ENCODE measurements at places on chromosomes 6 and 20.

DNA sequence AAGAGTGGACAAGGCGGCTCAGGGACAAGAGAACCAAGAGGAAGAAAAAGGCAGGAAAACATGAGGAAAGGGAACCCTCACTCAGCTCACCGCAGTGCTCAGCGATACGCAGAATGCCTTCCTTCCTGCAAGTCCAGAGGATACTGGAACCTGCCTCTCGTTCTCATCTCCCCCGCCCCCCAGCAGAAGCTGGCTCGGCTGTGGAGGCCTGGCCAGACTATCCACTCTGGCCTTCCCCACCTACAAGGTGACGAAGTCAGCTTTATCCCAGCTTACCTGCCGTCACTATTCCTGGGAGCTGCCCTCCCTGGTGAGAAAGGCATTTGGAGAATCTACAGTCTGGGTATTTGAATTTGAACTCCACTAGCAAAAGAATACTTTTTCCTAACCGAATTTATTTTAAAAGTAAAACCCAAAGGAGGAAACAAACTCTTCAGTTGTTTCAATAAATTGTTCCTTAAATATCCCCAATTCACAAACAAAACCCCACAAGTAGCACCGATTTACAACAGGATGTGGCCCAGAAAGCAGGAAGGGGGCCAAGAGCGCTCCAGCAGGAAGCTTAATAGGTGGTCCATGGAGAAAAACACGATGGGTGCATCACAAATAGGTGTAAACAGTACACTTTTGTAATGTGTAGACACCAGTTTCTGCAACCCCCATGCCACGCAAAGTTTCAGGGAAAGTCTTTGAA, 2.1 kb upstream of the DIDO1 start:
- no peak for DNase-seq

DNA sequence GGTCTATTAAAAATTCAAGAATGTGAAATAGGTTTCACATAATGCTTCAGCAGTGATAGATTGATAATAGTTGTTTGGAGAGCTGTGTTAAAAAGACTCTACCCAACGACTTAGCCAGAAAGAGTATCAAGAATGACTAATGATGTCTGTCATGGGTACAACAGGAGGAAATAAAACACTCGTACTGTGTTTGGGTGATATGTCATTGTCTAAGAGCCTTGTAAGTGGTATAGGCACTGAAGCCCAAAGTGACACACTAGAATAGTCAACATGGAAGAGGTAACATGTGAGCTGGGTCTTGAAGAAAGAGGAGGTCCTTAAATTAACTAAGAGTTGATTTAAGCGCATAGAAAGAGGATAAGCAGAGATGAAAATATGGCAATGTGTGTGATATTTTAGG, 471.8 kb upstream of the MAN1A1 start:
- no peak for DNase-seq

- DNase-seq = no peak
Observed at GRCh38 chr20:9981829-9982228, 53.0 kb upstream of the ANKEF1 start.

GRCh38 chr20:24283186-24283585, 186.2 kb upstream of the SYNDIG1 start:
- no peak for DNase-seq

DNA sequence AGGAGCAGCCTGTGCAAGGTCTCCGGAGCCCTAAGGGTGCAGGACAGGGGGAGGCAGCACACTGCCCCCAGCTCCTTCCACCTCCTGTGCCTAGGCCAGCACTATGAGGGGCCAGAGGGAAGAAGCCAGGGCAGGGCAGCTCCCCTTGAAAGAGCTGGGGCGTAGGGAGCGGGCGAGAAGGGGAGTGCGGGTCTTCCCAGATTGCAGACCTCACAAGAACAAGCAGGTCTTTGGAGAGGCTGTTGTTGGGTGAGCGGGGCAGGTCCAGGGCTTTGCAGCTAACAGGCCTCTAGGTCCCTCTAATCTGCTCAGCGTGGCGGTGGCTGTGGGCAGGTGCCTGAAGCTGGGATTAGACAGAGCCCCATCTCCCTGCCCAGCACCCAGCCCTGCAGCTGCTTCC, 22.4 kb upstream of the CST1 start:
- DNase-seq = no peak

GRCh38 chr20:3248993-3249347, 10.0 kb upstream of the SLC4A11 start:
- DNase-seq = no peak

DNA sequence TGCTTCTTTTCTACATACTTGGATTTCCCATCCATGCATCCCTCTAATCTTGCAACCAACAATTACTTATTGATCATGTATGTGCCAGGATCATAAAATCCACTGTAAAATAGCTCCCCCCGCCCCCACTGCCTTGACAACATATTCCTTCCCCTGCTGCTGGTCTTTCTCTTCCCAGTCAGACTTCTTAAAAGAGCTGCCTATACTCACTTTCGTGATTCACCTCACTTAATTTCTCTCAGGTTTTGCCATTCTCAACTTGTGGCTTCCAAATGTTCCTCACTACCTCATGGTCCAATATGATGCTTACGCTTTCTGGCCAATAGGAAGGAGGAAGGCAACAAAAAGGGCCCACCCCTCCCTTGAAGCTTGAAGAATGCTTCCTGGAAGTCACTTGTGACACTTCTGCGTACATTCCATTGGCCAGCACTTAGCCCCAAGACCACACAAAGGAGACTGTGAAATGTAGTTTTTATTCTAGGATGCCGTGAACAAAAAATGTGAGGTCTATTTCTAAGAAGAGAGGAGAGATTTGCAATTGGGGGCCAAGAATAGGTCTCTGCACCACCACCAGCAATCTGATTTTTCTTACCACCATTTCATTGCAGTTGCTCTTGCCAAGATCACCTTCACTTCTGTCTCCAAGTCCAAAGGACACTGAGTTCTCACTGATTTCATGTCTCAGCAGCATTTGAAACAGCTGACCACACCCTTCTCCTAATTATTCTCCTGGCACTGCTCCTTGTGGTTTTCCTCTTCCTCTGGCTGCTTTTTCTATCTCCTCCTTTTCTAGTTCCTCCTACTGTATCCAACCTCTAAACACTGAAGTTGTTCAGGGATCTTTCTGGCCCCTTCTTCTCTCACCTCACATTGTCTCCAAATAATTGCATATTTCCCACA, 30.8 kb downstream of the CD164 start:
- DNase-seq = no peak

DNA sequence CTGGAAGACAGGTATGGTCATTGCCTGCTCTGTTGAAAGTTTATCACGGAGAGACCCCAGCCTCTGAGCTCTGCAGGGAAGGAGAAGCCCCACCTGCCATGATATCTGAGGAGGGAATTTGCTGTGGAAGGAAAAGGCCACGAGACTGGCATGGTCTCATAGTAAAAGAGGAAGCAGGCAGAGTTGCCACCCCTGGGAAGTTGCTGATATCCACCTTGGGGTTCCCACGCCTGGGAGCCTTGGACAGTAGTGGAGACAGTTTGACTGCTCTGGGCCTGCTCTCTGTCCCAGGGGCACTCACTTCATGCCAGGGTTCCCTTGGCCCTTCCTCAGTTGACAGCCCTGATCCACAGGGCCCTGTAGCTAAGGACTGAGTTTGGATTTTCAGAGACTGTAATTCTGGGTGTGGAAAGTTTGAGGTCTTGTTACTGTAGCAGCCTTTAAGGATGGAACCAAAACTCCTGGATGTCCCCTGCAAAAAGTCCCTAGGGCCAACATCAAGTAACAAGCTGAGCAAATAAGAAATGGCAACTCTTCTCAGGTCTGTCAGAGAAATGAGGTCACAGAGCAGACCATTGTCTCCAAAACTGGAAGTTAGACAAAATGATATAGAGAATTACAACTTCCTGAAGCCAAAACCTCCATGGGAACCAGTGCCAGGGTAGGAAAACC, 6.9 kb upstream of the SIRPB1 start:
- no peak for DNase-seq

DNA sequence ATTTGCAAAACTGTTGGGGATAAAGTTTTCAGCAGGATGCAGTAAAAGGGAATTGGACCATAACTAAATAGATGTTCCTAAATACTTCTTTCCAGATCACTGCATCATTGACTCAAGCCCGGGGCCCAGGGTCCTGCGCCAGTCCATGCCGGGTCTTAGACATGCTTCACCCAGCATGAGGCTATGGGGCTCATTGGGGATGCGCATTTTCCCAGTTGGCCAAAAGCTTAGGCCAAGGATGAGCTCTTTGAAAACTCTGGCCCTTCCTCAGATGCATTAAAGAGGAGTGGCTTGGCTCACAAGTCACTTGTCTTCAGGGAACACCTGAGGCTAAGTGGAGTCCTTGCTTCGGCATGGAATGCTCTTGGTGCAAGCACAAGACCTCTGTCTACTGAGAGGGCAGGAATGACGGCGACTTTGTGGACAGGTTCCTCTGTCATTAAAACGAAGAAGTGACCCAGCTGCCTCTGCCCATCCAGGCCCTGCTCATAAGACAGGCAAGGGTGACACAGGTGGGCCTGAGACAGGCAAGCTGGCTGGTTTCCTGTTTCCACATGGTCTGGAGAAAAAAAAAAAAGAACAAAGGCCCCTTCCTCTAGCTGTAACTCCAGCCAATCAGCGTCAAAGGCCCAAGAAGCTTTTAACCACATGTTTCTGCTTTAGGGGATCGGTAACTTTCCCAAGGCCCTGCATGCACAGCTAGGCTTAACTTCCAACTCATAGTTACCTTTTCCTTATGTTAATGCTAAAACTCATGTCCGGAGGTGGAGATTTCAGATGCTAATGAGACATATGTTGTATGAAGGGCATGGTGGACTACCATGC, 81.4 kb upstream of the CDH4 start:
- DNase-seq = no peak

GRCh38 chr20:7637184-7637583, 303.1 kb downstream of the HAO1 start:
- no peak for DNase-seq

DNA sequence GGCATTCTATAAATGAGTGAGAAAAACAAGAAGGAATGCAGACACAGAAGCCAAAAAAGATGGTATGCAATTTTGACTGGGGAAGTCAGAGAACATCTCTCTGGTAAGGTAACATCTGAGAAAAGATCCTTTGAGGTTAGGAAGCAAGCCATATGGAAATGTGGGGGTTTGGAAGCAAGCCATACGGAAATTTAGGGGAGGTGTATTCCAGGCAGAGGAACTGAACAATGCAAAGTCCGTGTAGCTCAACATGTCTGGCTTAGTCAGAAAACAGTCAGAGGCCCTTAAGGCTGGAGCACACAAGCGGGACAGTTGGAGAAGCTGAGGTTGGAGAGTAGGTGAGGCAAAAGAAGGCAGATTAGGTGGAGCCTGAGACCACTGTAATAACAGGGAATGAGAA, 35.3 kb downstream of the RALGAPA2 start:
- DNase-seq = no peak

DNA sequence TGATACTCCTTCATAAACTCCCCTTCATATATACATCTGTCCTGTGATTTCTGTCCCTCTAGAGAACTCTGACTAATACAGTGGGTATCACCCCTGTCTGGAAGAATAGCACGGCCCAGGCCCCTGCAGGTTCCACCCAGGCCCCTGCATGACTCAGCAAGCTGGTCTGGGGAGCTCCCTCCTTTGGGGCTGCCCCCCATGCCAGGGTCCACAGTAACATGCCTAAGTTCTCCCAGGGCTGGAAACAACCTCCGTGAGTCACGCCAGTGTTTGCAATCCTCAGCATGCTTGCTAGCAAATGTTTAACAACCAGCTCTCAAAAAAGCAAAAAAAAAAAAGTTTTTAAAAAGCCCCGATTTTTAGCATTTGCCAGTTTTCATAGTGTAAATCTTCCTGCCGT, 134.3 kb upstream of the CDH4 start:
- no peak for DNase-seq

DNA sequence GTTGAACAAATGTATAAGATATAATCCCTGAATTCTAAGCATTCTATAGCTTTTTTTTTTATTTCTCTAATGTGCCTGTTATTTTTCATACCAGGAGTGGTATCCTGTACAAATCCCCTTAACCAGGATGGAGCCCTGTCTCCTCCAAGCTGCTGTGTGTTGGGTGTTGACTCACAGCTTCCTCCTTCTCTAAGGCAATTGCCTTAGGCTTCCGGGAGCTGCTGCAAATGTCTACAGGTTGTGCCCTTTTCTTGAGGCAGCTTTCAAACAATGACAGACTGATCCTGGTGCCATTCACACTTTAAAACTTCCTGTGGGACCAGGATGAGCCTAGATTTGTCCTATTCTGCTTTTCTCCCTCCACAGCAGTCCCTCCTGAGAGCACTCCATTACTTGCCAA, 173.2 kb downstream of the BTBD3 start:
- DNase-seq = no peak

GRCh38 chr6:62652692-62653328, 366.8 kb upstream of the KHDRBS2 start:
- DNase-seq = no peak

- no peak for DNase-seq
Observed at GRCh38 chr6:37357288-37357687, 3.5 kb downstream of the RNF8 start.

DNA sequence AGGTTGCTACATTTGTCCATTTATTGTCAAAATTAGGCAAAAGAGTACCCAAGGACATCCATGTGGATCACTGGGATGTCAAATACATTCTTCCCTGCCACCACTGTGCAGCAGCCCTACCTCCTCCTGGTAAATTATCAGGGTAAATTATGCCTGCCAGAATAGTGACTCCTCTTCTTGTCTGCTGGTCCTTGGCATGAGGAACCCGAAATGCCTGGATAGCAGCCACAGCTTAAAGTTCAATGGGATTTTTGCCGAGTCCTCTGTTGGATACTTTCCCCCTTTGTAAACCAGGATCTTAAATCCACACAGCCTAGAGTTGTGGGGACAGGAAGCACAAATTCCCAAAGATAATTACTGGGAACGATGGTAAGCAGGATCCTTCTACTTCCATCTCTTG, 173.3 kb downstream of the RFX6 start:
- no peak for DNase-seq

- no peak for DNase-seq
Observed at GRCh38 chr6:70369332-70369950, 43.9 kb upstream of the FAM135A start.

GRCh38 chr6:46909371-46909770, 12.4 kb downstream of the ADGRF5 start:
- no peak for DNase-seq

- DNase-seq = no peak
Observed at GRCh38 chr20:23248461-23248882, 102.1 kb upstream of the NXT1 start.

DNA sequence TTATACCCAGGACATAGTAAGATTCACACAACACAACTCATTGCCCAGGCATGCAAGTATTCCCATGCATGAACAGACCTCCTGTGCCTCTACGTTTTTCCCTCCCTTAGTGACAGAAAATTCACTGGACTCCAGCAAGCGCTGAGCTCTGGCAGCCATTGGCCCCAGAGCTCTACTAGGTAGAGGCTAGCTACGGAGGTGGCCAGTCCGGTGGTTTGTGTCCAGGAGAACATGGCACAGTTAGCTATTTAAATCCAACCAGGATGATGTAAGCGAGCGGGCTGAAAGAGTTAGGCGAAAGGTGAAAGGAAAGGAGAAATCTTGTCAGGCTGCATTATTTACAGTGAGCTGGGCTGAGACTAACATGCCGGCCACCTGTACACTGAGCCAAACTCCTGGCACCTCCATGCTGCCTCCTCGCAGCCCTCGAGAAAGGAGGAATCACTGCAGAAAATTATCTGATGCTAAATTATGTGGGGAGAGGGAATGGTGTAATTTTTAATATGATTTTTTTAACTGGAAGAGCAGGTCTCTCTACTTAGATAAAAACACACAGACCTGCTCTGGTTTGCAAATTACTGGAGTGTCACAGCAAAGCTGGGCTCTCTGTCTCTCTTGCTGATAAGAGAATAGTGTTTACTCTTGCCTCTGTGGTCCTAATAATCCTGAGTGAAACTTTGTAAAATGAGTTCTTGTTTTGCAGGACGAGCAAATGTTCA, 50.1 kb upstream of the ARMC2 start:
- no peak for DNase-seq
